ENCODE measurements at places on chromosomes 16 and 17. TPM values are rescaled to one million over a fixed set of nuclear protein-coding genes. Genes with fewer than 3 reads are reported as not detected.

Gene KRTAP1-5
- total RNA-seq = not detected

Gene CIITA
- total RNA-seq = 16.7 TPM

Gene TP53TG3F
- not detected for total RNA-seq

Gene CSH1
- not detected for total RNA-seq

Gene SLC6A2
- total RNA-seq = 9.6 TPM

Gene METTL16
- 30.4 TPM for total RNA-seq

Gene ADGRG3
- total RNA-seq = 10.3 TPM

Gene CSH2
- total RNA-seq = not detected

Data from vagina (tissue), 2 donors.